ENCODE measurements at places on chromosomes 7 and 10.

GRCh38 chr10:77109351-77109994 lies 528.1 kb downstream of the KCNMA1 start:
- DNase-seq: no peak

- no peak for DNase-seq
Measured at GRCh38 chr10:5776136-5776880, 36.9 kb downstream of the GDI2 start.

DNA sequence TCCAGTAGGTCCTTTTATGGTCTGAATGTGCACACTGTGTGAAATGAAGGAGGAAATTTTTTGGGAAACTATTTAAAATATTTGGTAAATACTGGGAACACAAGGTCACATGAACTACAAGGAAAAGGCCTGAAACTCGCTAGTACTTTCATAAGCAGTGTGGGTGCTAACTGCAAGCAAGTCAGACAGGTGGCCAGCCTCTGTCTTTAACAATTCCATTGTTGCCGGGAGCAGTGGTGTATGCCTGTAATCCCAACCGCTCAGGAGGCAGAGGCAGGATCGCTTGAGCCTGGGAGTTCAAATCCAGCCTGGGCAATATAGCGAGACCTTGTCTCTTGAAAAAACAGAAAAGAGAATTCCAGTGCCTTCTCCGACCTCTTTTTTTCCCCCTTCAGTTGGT lies 37.5 kb downstream of the SMURF1 start:
- no peak for DNase-seq

- DNase-seq: no peak
Measured at GRCh38 chr10:112826018-112826697, 123.9 kb upstream of the TCF7L2 start.

GRCh38 chr7:36474283-36475010 lies 84.8 kb downstream of the ANLN start:
- DNase-seq: no peak

GRCh38 chr10:124035306-124035927 lies 58.0 kb downstream of the CHST15 start:
- DNase-seq: no peak

DNA sequence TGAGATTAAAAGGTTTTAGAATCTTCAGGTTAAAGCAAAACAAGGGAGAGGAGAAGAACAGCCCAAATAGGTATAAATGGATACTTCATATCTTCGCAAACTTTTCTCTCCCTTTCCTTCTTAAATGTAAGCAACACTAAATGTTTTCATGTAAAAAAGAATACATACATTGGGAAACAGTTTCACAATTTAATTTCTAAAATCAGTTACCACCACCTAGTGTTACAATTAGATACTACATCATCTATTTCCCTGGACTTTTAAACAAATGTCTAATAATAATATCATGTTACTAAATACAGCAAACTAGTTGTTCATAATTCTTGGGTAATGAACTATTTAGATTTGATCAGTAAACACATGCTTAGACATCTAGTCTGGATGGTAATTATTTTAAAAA lies 35.8 kb downstream of the MINDY3 start:
- no peak for DNase-seq

GRCh38 chr7:50953820-50954219 lies 171.1 kb upstream of the GRB10 start:
- no peak for DNase-seq

- DNase-seq: no peak
Measured at GRCh38 chr7:133294234-133294633, 41.4 kb downstream of the EXOC4 start.

DNA sequence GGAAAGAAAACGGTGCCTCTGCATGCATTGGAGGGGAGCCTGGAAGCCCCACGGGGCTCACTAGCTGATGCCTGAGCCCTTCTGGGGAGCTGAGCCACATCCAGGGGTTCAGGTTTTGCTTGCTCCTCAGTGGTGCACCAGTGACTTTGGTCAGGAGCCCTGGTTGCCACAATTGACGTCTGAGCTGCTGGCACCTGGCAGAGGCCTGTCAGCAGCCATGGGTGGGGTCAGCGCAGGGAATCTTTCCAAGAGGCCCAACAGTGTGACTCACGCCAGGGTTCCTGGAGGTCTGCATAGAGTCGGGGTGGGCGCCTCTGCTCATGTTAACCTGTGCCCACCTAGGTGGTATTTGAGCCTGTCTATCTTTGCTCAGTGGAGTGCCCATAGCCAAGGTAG lies 138.7 kb downstream of the NEURL1 start:
- no peak for DNase-seq

DNA sequence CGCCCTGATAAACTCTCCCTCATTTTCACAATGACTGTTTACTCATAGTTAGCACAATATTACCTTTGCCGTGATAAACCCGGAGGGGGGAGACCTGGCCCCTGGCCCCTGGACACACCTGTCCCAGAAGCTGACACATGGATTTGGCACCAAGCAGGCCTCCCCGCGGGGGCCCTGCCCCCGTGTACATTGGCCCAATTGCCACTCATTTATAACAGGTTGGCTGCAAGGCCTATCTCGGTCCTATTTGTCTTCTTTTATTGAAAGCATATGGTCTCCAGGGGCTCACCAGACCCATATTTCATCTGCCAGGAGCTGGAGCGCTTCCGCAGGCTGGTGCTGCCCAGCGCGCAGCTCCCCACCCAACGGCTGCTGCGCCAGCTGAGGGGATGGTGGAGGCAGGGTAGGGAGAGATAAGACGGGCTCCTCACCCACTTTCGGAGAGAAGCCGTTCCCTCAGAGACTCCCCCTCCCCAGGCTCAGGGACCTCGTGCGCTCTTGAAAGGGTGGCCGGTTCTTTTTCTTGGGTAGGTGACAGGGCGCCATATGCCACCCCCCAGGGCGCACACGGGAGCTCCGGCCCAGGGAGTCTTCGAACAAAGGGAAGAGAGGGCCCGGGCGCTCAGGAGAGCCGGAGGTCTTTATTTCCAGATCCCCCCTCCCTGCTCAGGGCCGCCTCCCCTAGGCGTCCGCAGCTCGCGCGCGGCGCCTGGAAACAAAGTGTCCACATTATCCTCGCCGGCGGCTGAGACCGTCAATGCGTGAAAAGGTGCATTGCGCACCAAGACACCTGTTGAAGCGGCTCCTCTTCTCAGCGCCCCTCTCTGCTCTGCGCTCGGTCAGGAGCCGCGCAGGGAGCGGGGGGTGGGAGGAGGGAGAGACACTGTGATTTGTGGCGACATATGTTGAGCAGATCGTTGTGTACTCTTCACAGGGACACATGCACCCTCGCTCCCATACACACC lies 4.3 kb upstream of the NEUROG3 start:
- DNase-seq: no peak

DNA sequence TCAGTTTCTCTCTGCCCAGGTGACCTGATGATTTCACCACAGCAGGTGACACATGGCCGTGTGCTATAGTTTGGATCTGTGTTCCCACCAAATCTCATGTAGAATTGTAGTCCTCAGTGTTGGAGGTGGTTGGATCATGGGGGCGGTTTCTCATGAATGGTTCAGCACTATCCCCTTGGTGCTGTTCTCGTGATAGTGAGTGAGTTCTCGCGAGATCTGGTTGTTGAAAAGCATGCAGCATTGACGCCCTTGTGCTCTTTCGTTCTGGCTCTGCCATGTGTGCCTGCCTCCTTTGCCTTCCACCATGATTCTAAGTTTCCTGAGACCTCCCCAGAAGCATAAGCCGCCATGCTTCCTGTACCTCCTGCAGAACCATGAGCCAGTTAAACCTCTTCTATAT lies 85.2 kb upstream of the C1QL3 start:
- DNase-seq: no peak

DNA sequence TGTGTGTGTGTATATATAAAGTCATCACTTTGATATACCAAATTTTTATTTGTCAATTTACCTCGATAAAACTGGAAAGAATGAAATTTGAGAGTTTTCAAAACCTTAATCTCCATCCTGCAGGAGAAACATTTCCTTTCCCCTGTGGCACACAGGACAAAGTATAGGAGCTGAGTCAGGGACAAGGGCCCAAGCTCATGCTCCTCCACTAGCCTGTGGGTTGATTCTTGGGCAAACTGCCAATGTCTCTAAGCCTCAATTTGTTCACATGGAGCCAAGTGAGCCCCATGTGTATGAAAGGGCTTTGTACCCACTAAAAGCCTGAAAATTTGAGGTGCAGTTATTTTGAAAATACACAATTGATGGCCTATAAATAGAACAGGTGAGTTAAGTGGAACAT lies 60.3 kb upstream of the IL6 start:
- DNase-seq: no peak

GRCh38 chr7:116045532-116045931 lies 15.0 kb upstream of the TFEC start:
- no peak for DNase-seq

- DNase-seq: no peak
Measured at GRCh38 chr7:90791596-90791995, 195.5 kb downstream of the CDK14 start.

- no peak for DNase-seq
Measured at GRCh38 chr7:158245724-158246041, 341.9 kb downstream of the PTPRN2 start.

- no peak for DNase-seq
Measured at GRCh38 chr7:38245409-38245977, 27.9 kb downstream of the TARP start.

DNA sequence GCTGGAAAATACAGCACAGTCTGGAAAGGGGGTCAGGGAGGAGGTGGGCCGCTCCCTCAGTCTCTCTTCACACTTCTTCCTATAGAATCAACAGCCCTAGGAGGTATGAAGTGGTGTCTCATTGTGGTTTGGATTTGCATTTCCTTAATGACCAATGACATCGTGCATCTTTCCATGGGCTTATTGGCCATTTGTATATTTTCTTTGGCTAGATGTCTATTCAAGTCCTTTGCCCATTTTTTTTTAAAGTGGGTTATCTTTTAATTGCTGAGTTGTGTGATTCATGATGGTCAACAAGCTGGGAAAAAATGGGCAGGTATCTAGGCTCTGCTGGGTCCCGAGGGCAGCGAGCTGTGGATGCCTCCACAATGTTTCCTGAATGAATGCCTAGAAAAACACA lies 29.1 kb downstream of the TMEM130 start:
- no peak for DNase-seq

GRCh38 chr10:123835575-123835974 lies 56.0 kb downstream of the CPXM2 start:
- DNase-seq: no peak

- DNase-seq: no peak
Measured at GRCh38 chr10:129922598-129923123, 41.4 kb downstream of the EBF3 start.

- no peak for DNase-seq
Measured at GRCh38 chr10:22597138-22597537, 117.2 kb downstream of the PIP4K2A start.

- DNase-seq: no peak
Measured at GRCh38 chr10:68106656-68107055, 2.6 kb upstream of the MYPN start.

- no peak for DNase-seq
Measured at GRCh38 chr10:95245425-95246055, 45.3 kb downstream of the PDLIM1 start.

DNA sequence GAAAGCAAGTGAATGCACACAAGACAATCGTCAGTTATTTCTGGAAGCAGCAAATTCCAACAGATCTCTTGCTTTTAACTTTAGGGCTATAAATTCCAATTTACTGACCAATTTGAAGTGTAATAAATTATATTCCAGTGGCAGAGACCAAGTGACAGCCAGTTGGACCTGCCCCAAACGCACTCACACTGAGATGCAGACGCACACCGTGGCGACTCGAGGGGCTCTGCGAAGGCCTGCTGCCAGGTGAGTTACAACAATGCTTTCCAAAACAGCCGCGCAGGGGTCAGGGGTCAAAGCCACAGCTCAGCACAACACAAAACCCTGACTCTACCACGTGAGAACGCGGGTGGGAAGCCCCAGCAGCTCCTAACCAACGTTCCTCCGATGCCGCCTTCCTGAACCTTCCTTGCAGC lies 97.4 kb downstream of the ZRANB1 start:
- no peak for DNase-seq

DNA sequence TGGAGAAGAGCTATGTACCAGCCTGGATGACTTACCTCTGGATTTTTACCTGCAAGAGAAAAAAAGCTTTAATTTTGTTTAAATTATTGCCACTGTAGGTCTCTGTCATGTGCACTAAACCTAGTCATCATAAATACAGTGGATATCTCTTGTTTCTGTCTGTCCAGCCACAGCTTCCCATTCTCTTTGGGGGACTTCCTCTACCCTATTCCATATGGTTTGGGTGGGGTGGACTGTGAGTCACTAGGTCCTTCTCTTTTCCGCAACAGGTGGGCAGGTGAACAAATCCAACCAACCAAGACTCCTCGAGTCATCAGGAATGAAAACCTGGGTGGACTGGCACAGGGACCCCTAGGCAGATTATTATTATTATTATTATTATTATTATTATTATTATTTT lies 87.3 kb upstream of the CYTH3 start:
- DNase-seq: no peak

DNA sequence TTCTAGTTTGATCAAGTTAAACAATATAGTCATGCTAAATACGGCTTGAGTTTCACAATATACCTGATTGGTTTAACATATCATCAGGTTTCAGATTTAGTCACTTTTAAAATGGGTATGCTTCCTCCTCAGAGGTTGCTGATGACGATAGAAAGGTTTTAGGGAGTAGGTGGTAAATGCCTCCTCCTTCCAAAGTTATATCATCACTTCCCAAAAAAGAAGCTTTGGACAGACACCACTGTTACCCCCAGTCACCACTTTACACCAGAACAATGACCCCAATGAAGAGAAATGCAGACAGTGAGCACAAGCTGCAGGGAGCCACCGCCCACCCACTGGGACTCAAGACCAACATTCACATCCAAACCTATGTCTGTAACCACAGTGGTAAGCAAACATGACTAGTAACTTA lies 244.6 kb downstream of the SORCS1 start:
- DNase-seq: no peak

GRCh38 chr10:109027534-109028185 lies 895.7 kb downstream of the XPNPEP1 start:
- no peak for DNase-seq

- DNase-seq: no peak
Measured at GRCh38 chr10:58859526-58859925, 316.9 kb upstream of the PHYHIPL start.

DNA sequence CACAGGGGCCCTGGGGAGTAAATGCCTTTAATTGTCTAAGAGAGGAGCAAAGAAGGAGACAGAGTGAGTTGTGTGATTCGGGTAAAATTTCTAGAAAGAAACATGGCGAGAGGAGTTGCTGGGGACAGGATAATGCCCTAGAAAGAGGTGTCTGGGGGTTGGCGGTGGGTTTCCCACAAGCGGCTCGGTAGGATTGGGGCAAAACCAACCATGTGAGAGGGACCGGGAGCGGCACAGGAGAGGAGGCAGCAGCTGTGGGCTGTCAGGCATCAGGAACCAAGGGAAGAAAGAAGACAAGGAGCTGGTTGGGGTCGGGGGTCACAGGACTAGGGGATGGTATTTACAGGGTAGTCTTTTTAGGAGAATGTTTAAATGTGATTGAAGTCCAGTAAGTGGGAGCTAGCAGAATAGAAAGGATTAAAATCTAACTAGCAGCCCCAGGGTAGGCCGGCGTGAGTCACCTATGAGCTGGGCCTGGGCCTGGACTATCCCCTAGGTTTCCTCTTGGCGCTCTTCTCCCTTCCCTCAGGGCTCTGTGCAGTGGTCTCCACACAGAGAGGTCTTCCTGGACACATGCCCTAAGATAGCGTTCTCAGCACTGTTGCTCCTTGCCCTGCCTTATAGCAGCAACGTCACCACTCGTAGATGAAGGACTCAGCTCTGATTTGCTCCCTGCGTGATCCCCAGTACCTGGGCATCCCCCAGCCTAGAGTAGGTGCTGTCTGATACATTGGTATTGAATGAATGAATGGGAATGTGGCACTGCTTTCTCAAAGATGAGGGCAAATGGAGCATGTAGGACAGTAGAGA lies 32.6 kb downstream of the IKZF1 start:
- no peak for DNase-seq
